Skin of body (tissue), 3 donors: ENCODE measurements at places on chromosomes 6 and 20.

DNA sequence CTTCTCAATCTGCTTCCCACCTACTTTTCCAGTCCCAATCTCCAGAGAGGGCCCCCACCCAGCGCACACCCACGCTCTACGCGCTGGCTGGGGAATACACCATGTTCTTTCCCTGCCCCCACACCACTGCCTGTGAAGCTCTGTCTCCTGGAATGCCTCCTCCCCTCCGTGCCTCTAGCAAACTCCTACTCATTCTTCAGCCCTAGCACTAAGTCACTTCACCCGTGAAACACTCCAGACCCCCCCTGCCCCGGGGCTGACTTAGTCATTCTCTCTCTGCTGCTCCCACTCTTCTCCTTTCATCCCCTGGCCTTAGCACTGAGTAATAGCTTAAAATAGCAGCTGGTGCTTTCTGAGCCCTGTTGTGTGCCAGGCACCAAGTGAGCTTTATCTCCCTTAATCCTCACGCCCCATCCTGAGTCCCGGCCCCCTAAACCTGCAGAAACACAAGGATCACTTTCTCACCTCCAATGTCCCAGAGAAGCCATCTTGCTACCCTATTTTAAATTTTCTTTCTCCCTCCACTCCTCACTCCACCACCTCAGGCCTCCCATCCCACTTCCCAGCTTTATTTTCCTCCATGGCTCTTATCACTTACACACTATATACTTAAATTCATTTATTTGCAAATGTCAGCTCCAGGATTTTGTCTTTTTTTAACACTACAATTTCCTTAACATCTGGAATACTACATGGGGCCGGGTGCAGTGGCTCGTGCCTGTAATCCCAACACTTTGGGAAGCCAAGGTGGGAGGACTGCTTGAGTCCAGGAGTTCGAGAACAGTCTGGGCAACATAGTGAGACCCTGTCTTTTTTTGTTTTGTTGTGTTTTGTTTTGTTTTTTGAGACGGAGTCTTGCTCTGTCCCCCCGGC is 6.3 kb upstream of the PARD6B start:
- no peak for DNase-seq

- DNase-seq, result no peak
Observed at GRCh38 chr20:52937591-52938100, 34.5 kb upstream of the TSHZ2 start.

- DNase-seq, result no peak
Observed at GRCh38 chr6:88629838-88630494, 333.5 kb downstream of the RNGTT start.

DNA sequence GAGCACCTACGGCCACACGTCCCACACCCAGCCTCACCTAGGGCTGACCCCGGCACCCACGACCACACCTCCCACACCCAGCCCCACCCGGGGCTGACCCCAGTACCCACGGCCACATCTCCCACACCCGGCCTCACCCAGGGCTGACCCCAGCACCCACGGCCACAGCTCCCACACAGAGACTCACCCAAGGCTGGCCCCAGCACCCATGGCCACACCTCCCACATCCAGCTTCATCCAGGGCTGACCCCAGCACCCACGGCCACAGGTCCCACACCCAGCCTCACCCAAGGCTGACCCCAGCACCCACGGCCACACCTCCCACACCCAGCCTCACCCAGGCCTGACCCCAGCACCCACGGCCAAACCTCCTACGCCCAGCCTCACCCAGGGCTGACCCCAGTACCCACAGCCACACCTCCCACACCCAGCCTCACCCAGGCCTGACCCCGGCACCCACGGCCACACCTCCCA is 36.7 kb downstream of the NINL start:
- no peak for DNase-seq

- no peak for DNase-seq
Observed at GRCh38 chr6:32140420-32141046, 10.4 kb upstream of the FKBPL start.

- DNase-seq, result no peak
Observed at GRCh38 chr6:53284901-53285300, 63.8 kb downstream of the ELOVL5 start.

DNA sequence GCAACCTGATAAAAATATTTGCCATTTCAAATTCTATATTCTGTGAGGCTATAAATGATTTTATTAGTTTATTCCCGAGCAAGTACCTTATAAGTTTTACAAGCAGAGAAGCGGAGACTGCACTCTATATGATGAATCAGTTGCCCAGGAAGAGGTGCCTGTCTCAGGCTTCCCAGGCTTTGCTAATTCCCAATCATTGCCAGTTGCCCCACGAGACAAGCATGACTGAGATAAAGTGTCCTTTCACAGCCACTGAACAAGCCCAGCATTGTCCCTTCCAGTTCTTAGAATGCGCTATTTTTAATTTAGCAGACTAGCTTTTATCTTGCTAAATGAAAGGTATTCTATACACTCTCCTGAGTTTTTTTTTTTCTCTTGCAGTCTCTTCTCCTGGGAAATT is 260.7 kb downstream of the ALDH8A1 start:
- DNase-seq, result no peak

- no peak for DNase-seq
Observed at GRCh38 chr20:1307571-1307971, 21.4 kb downstream of the SDCBP2 start.

DNA sequence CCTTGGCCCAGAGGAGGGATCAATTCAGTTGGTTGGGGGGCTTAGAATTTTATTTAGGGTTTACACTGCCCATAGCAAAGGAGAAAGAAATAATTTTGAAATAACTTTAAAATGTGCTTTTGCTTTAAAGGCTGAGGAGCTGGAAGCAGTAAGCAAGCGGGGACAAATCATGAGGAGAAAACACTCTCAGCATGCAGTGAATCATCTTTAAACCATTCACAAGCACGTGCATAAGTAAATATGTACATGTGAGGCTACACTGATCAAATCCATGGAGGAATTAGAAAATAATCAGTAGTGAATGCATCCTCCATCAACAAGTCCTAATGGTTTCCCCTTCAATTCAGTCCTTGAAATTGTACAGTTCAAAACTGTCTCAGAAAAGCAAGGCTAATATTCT is 181.0 kb downstream of the MTFR2 start:
- DNase-seq, result peak; percentile 41

DNA sequence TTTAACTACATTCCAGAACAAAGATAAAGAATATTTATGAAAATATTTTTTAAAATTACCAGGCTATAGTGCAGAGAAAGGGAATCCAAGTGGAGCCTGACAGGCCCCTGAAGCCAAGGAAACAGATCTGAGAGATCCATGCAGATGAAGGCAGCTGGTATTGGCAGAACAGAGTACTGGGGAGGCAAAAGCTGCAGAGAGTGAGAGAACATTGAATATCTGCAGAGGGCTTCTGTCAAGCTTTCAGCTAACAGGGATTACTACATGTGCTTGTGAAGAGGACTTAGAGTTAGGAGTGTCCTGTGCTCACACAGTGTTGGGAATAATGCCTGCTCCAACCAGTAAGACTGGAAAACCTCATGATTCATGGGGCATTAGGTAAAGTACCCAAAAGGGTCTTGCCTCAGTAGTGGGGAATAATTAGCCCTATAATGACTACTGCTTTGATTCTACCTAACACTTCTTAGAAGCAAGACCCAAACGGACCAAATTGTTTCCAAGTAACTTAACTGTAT is 657.2 kb downstream of the DHX35 start:
- DNase-seq, result no peak

GRCh38 chr6:52672412-52673025 is 1.6 kb downstream of the TMEM14A start:
- no peak for DNase-seq

- DNase-seq, result no peak
Observed at GRCh38 chr20:32585586-32586127, 524 bp upstream of the NOL4L start.

GRCh38 chr6:116982401-116982800 is 105.4 kb downstream of the RFX6 start:
- no peak for DNase-seq

- DNase-seq, result no peak
Observed at GRCh38 chr6:5139828-5140771, 55.0 kb downstream of the PPP1R3G start.

- DNase-seq, result no peak
Observed at GRCh38 chr20:11271319-11271718, 597.5 kb upstream of the JAG1 start.

- no peak for DNase-seq
Observed at GRCh38 chr20:50089787-50090177, 23.2 kb downstream of the UBE2V1 start.

GRCh38 chr6:32970413-32971241 is 2.2 kb downstream of the BRD2 start:
- peak; percentile 85 for DNase-seq

- no peak for DNase-seq
Observed at GRCh38 chr6:157135691-157136090, 187.6 kb downstream of the TMEM242 start.

- DNase-seq, result no peak
Observed at GRCh38 chr20:23652371-23652770, 14.6 kb upstream of the CST3 start.

DNA sequence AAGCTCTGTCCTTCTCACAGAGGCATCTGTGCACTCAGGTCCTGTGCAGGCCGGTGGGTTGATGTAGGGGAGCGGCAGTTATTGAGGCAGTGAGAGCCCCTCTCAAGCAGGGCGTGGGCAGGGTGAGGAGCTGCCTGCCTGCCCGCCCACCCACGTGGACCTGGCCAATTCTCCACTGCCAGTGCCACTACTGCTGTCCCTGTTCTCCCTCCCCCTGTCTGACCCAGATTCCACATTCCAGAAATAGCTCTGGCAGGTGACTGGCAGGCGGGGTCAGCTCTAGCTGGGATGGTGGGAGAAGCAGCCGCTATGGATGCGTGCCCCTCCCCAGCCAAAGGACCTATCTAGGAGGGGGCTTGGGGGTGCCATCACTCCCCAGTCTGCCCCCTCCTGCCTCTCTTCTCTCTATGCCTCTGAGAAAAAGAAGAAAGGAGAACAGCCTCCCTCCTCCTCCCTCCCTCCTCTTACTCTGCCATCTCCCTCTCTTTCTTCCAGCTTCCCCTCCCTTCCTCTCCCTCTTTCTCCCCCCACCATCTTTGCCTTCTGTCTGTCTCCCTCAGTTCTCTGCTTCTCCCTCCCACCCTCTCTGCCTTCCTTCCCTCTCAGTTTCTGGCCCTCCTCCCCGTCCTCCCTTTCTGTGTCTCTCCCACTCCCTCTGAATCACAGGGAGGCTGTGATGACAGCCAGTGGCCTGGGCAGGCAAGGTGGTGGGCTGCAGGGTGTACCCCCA is 86.5 kb upstream of the MYL9 start:
- no peak for DNase-seq

- no peak for DNase-seq
Observed at GRCh38 chr20:14951707-14952418, 614.5 kb upstream of the FLRT3 start.

GRCh38 chr6:56833127-56833791 is 121.6 kb upstream of the BEND6 start:
- DNase-seq, result no peak

DNA sequence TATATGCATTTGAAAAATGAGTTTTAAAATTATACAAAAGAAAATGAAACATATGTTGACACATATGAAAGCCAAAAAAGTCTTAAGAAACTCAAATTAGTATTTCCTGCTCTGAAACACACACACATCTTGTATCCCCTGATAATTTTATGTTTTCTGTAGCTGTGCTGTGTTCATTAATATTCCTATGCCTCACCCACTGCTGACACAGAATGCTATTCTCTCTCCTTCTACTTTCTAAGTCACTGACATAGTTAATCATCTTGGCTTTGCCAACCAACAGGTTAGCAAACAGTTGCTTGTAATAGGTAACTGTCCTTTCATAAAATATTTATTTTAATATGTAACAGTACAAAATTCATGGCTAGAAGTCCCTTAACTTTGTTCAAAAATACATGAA is 140.7 kb downstream of the DST start:
- no peak for DNase-seq

DNA sequence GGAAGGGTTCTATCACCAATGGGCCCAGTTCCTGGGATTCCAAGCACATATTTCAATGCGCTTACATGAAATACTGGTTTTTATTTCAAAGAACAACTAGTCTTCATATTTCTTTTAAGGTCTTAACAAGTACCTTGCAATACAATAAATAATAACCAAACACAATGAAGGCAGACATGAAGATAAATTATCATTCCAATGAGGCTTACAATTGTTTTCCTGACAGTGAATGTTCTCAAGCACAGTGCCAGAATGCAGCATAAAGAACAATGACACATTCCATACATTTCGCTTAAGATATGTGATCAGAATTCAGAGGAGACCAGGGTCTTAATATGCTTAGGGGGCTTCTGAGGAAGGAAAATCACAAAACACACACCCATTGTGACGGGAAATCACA is 26.3 kb downstream of the RAMACL start:
- no peak for DNase-seq

GRCh38 chr6:72524011-72524645 is 97.7 kb upstream of the KCNQ5 start:
- no peak for DNase-seq

- no peak for DNase-seq
Observed at GRCh38 chr6:87806099-87806498, 104.1 kb upstream of the AKIRIN2 start.

DNA sequence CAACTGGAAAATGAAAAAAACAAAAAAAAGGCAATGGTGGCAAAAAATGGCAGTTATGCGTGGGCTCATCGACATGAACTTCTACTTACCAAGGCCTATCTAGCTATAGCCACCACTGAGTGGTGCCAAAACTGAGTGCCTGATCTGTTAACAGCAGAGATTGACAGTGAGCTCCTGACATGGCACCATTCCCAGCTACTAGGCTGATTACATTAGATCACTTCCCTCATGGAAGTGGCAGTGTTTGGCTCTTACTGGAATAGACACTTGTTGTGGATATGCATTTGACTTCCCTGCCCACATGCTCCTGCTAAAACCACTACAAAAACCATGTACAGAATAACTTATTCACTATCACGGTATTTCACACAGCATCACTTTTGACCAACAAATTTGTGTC is 216.1 kb upstream of the SGK1 start:
- no peak for DNase-seq

- no peak for DNase-seq
Observed at GRCh38 chr6:135854799-135855198, 3.3 kb downstream of the PDE7B start.

DNA sequence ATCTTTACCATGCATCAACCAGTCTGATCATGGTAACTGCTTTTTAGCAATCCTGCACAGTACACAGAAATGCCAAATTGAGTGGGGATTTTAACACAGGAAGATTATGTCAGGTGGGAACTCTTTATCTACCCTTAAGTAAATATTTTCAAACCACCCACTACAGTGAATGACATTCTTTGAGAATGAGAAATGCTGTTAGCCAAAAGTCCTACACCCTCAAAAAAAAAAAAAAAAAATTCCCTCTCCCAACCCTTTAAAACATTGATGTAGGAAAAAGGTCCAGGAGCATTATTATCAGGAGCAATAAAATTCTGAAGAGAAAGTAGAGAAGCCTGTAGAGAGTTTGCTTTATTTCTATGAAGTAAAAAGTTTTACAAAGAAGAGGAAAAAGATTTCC is 307.2 kb upstream of the THEMIS start:
- no peak for DNase-seq

GRCh38 chr6:27752038-27752885 is 159.9 kb downstream of the OR2B2 start:
- peak; percentile 88 for DNase-seq
